AG10803 (cell line): ENCODE measurements at places on chromosomes 11 and 22.

DNA sequence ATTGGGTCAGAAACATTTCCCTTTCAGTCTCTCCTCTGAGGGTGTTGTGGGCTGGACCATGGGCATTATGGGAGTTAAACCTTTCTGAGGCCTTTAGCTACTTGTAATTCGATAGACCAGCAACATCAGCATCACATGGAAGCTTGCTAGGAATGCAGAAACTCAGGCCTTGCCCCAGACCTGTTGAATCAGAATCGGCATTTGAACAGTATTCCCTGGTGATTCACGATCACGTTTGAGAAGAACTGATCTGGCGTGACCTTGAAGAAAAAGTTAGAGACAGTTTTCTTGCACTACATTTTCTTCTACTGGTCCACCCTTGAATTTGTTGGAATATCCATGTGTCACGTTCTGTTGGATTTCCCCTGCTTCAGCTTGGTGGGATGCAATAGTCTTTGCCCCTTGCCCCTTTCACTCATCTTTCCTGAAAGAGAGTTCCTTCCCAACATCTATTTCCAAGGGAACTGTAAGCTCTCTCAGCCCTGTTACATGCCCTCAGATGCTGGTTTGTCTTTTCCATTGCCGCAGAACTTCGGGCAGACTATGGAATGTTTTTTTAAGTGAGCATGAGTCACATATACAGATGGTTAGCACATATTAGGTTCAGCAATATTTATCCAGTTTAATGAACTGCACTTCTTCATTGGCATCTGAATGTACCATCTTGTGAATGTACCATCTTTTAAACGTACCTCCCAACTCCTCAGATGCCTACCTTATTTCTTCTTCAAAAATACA, 23.9 kb downstream of the EHF start:
- DNase-seq: peak; percentile 63

DNA sequence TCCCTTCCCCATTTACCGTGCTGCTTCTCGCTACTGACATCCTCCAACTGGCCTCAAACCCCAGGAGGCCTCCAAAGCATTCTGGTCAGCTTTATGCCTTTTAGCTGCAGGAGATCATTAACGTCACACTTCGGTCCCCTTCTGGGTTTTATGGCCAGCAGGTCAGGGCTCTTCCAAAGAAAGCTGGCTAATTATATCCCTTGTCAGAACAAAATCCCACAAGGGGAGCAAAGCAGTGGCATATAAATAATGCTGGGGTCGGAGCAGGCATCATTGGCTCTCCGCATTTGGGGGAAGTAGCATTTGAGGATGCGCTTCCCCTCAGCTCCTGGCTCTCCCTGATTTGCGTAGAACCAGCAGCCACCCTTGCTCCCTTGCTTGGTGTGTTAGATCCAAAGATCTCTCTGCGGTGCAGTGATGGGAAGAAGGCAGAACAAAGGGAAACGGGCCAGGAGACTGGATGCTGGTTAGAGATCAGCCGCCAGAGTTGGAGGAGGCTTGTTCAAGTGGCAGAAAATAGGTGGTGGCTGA, 117.4 kb downstream of the DBX1 start:
- DNase-seq: no peak

DNA sequence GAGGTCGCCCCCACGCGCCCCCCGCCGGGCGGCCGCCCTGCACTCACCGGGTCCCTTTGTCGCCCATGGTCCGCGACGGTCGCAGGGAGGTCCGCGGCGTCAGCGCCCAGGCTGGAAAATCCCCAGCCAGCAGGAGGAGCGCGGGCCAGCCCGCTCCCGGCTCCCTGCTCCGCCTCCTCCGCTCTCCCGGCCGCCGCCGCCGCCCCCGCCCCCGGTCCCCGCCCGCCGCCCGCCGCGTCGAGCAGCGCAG, at the start of gene ARRB1:
Gene ARRB1 (minus strand): TSS at position 121 of the 250 bp plus-strand sequence. CDS start 54 bp downstream, at position 67.
- no peak for DNase-seq

DNA sequence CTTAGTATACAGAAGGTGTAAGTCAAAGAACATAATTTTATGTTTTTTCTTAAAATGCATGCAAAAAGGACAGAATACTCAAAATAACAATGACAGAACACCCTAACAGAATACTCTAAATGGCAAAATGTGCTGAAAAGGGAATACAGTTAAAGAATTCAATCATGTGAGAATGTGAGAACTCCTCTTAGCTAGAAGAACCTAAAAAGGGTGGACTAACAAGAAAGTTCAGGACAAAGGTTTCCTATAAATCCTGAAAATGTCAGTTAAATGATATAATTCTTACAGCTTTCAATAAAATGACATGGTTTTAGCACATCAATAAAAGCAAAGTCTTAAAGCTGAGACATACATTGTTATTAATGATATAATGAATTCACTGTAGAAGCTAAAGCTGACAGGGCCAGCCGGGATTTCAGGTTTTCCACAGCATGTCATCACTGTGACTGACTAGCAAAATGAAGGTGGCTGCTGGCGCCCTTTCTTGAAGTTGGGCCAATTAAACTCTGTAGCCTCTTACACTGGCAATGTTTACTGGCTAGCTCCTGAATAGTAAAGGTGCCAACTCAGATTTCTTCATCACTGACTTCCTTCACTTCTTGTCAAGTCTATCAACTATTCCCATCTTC, 244.4 kb downstream of the TTC28 start:
- no peak for DNase-seq

- no peak for DNase-seq
Measured at GRCh38 chr22:26124991-26125725, 44.1 kb upstream of the SEZ6L start.

DNA sequence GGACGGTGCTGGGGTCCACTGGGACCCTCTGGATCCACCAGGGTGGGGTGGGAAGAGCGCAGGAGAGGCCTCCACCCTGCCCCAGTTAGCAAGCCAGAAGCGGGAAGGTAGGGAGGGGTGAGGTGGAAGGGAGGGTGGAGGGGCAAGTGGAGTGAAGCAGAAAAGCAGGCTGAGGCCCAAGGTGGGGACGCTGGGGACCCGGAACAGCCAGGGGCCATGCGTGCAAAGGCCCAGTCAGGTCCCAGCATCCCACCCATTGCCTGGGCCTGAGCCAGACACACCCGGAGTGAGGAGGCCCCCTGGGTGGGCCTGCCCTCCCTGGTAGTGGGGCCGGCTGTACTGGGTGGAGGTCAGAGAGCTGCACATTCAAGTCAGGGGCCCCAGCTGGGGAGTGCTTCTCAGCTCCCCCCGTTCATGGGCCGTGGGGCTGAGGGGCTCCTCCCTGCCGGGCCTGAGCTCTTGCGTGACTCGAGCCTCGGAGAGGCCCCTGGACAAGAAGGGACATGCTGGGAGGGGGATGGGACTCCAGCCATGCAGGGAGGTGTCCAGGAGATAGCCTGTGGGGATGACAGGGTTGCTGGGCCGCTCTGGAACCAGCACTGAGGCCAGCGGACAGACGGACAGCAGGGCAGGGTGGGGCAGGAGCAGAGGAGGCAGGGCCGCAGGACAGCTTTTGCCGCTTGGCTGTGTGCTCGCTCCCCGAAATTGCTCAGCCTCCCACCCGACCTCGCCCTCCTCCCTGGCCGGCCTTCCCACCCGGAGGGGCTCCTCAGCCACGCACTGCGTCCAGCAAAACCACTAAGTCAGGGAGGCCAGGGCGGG, 7.7 kb downstream of the TNNT3 start:
- no peak for DNase-seq

DNA sequence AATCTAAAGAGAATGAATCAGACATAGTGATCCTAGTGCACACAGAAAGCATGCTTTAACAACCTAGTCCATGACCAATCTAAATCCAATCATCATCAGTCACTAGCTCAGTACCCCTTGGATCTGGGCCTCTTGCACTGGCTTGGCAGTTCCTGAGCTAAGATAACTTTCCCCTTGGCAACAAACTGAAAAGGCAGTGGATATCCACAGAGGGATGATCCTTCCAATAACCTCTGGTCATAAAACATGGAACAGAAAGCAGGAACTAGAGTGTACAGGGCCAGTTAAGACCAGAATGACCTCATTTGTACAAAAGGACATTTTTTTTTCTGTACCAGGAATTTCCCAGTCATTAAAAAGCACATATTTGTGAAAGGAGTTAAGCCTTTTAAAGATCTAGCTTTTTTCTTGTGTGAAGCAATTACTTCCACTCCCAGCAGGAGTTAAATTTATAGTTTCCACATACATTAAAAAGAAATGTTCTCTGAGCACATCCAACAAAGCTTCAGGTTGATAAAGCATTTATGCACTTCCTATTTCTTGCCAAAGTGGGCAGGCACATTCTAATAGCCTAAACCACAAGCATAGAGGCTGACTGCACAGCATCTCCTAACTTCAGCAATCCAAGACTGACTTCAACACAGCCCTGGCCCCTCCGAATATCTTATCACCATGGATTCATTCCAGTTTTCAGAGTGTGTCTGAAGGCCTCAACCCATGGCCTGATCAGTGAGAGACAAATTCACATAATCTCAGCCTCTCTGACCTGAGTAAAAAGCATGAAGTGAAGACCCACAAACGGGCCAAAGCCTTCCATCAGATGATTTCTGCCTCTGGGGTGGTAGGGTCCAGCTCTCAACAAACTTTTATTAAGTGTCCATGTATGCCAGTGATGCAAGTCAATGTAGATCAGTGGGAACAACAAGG, 29.9 kb downstream of the GUCY1A2 start:
- DNase-seq: peak; percentile 89

DNA sequence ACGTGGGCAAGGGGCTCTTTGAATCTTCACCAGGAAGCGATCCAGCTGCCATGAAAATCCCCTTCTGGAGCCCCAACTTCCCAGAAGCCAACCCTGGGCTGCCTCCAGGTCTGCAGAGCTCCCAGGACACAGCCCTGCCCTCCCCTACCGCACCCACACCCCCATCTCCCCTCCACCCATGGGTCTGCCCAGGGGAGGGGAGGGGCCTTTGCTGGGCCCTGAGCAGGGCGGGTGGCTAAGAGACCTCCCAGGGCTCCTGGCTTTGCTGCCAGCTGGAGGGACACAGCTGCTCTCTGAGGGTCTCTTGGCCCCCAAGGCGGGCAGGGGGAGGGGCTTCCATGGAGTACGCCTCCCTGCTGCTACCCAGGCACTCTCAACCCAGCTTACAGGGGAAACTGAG, 64.1 kb downstream of the WNT7B start:
- DNase-seq: no peak

DNA sequence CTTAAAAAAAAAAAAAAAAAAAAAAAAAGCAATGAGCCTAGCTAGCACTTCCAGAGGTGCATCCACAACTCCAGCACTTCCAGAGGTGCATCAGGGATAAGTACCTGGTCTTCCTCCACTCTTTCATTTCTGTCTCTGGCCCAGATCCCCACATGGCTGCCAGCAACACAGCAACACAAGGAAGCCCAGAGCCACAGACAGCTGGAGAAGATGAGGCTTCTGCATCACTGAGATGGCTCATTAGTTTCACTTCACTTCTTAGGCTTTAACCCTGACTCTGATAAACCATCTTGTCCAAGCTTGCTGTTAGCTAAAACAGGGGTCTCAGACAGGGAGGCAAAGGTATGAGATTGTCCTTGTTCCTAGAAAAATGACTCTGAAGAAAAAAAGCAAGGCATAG, 35.6 kb downstream of the PC start:
- no peak for DNase-seq

DNA sequence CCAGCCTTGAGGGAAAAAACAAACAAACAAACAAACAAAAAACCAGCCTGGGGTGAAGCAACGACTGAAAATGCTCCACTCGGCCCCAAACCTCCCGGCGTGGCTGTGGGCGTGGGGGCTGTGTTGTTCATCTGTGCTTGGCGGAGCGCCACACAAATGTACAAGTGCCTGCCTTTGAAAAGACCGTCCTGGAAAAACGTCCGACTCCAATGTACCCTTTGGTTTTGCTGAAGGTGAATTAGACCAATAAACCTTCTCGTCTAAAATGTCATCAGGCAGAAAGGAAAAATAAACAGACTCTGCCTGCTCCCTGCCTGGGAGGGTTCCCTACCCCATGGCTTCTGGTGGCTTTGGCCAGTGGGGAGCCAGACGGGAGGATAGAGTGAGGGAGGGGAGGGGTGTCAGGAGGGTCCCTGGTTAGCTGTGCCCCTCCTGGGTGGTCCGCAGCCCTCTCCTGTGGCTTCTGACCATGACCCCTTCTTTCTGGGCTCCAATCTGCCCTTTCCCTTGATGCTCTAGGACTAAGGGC, 93.9 kb downstream of the TRMU start:
- DNase-seq: no peak

DNA sequence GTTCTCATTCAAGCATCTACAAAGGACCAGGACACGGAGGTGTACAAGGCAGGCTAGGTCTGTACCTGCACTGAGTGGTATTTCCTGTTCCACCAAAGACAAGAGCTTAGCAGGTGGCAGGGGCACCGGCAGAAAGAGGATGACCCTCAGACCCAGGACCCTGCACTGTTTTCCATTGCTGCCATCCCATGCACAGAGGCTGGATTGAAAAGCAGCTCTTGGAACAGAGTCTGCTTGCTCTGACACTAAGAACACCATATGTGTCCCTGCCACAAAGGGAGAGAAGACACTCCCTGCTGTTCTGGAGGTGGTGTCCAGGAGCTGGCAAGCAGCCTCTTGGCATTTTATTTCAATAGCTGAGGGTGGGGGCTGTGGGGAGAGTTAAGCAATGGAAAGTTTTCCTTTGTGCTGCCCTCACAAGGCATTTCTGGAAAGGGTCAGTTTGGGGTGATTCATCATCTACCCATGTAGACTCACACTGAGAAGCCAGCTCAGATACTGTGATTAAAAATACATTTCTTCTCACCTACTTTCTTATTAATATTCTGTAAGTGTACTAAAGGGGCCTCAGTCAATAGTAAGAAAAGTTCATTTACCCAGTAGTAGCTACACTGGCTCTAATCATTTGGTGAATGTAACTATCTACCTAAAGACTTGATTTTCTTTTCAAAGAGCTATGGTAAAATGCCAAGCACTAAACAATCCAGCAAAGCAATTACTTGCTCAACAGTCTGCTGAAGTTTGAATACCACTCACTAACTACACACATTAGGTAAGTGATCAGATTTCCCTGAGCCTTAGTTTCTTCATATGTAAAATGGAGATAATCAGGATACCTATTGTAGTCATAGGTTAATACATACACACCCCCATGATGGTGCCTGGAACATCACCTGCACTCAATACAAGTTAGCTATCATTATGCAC, 55.2 kb downstream of the SLC1A2 start:
- peak; percentile 96 for DNase-seq

GRCh38 chr11:2369320-2369719, 7.8 kb upstream of the CD81 start:
- DNase-seq: no peak

DNA sequence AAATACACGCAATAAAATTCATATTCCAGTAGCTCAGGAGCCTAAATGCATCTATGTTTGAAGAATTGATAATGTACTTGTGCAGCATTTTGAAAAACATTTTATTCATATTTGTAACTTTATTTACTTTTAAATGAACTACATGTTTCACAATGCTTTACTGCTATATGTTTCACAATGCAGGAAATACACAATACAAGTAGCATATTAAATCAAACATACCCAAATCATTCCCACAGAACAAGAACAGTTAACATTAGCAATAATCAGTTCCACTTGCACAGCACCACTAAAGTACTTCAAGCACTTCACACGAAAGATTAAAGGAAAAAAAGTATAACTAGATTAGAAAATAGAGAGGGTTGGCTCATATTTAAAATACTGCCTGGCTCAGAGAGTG, 343.6 kb upstream of the CCDC90B start:
- no peak for DNase-seq
